ENCODE measurements at places on chromosomes 5 and 9.

- DNase-seq, result no peak
These were observed 74.1 kb downstream of the STX17 start for GRCh38 chr9:99980598-99980997.

DNA sequence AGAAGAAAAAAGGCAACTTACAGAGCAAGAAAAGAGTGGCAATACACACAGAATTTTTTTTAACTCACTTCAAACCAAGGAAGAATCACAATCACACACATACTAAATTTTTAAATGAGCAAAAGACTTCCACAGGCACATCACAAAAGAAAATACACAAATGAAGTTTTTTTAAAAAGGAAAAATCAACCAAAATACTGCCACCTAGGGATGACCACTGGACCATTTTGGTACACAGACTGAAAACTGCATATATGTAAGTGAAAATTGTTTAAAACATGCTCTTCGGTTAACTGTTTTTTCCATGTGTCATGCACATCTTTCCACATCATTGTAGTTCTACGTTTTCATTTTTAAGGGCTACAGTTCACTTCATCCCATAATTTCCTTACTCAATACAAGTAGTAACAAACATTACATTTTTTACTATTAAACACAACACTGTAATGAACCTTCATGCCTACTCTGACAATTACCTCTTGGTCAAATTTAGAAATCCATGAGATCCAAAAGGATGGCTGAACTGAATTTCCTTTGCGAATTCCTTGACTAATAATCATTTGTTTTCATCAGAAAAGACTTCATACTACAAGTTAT lies 79.0 kb downstream of the FBXW11 start:
- no peak for DNase-seq

GRCh38 chr9:34276772-34277171 lies 52.3 kb downstream of the KIF24 start:
- no peak for DNase-seq

GRCh38 chr5:147055089-147055826 lies 176.7 kb upstream of the PPP2R2B start:
- no peak for DNase-seq

DNA sequence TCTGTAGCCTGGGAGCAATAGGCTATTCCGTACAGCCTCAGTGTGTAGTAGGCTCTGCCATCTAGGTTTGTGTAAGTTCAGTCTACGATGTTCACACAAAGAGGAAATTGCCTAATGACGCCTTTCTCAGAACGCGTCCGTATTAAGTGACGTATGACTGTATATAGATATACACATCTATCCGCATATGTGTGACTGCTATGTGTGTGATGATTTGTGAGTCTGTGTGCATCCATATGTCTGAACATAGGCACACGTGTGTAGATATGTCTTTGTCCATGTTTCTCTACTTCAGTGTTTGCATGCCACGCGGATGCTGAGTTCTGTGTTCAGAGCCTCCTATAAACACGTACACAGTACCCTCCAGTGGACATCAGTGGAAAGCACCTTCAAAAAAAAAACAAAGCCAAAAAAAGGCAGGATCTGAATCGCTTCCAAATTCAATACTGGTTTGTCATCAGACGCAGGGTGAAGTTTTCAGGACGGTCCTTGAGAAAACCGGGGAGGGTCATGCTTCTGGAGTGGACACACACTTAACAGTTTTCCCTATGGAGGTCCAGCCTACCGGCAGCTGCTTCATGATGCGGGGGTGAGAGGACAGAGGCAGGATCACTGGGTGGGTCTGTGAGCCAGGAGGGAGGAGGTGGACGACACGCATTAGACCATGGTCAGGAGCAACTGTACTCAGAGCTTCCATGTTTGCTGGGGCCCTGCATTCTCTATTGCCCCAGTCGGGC lies 29.5 kb upstream of the ALDH1B1 start:
- DNase-seq, result no peak

GRCh38 chr5:113179156-113179555 lies 202.6 kb downstream of the DCP2 start:
- no peak for DNase-seq

DNA sequence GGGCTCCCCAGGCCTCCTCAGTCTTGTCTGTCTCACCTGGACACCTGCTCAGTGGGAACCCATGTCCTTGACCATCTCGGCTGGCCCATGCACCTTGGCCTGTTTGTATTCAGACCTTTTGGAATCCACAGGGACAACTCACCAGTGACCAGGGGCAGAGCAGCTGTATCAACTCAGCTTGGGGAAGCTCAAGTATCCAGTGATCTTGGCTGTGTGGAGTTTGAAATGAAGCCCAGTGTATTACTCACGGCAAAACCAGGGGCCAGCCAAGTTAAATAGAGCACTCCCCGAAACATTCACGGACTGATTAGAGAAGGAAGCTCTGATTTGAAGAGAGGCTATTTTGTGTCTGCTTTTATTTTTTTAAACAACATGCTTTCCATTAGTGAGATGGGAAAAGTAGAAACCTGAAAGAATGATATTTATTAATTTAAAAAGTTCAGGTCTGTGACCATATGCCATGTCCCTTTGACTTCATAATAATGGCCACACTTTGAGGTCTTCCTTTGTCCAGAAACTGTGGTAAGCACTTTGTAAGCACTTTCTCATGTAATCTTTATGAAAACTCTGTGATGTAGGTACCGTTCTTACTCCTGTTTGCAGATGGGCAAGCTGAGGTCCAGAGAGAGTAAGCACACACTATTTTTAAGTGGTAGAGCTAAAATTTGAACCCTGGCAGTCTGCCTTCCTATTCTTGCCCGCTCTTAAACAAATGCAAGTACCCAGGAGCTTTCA lies 656.5 kb downstream of the BNC2 start:
- no peak for DNase-seq

GRCh38 chr5:10194083-10194482 lies 55.6 kb downstream of the ATPSCKMT start:
- DNase-seq, result no peak

DNA sequence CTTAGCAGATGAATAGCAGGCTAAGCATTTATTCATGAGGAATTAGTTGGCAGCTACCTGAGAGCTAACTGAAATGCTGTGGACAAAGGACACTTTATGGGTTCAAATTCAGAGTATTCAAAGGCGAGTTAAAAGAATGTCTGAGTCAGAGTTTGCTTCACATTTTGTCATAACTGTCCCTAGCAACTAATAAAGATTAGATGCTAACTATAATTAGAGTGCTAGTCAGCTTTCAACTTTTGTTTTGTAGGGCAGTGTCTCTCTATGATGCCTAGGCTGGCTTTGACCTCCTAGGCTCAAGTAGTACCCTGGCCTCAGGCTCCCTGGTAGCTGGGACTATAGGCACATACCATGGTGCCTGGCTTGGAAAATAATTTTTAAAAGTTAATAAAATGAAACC lies 4.6 kb downstream of the SMC5 start:
- DNase-seq, result no peak

- DNase-seq, result no peak
These were observed 82.5 kb upstream of the SLC1A3 start for GRCh38 chr5:36523926-36524325.

- DNase-seq, result no peak
These were observed 187.6 kb downstream of the GABBR2 start for GRCh38 chr9:98521141-98521540.

- DNase-seq, result no peak
These were observed 62.7 kb upstream of the PDE4D start for GRCh38 chr5:59956130-59956783.

DNA sequence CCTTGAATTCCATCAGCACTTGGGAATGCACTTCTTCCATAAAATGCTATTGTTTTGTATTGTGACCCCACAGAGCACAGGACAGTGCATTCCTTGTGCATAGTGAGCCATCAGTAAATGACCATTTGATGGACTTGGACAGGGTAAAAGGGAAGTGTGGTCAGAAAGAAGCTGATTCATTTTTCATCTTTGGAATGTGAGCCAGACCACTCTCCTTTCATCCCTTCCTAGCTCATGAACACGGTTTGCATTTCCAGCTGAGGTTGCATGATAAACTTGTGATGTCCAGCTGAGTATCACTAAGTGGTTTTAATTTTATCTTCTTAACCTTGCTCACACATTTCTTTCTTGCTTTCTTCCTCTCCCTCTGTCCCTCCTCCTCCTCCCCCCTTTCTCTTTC lies 101.3 kb downstream of the NUDT12 start:
- DNase-seq, result no peak

- DNase-seq, result no peak
These were observed 28.0 kb upstream of the SLC2A8 start for GRCh38 chr9:127368852-127369402.

Data from activated CD8-positive, alpha-beta memory T cell treated with anti-CD3 and anti-CD28 coated beads for 4 hours (primary cell).